ENCODE measurements at places on chromosomes 6 and 20.

DNA sequence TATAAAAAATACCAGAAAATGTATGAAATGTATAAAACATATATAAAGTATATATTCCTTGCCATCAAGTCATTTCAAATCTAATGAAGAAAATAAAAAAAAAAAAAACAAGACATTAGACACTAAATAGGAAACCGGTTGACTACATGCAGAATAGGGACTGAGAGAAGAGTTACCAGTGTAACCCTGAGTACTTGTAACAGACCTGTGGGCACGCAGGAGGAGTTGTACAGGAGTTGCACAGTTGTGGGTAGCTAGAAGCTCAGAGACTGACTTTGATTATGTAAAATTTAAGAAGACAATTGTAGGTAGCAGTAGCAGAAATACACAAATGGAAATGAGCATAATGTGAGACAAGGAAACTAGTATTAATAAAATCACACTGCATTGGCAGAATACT is 112.4 kb upstream of the DST start:
- DNase-seq, result no peak

- DNase-seq, result no peak
Measured at GRCh38 chr6:33954453-33954852, 150.7 kb upstream of the MLN start.

DNA sequence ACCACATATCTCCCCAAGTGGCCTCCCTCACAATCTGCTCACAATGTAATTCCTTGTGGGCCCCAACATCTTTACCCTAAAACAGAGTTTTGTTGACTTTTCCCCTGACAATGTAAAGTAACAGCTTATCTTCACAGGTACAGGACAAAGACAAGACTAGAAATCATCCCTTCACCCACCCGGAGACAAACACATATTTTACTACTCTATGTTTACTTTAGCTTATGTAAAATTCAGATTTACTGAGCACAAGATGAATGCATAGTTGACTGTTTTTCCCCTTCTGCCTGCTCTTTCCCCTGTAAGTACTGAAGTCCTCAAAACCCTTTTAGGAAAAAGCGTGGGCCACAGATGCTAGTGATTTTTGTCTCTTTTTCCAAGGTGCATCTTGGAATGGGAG is 61.0 kb downstream of the RPP21 start:
- no peak for DNase-seq

DNA sequence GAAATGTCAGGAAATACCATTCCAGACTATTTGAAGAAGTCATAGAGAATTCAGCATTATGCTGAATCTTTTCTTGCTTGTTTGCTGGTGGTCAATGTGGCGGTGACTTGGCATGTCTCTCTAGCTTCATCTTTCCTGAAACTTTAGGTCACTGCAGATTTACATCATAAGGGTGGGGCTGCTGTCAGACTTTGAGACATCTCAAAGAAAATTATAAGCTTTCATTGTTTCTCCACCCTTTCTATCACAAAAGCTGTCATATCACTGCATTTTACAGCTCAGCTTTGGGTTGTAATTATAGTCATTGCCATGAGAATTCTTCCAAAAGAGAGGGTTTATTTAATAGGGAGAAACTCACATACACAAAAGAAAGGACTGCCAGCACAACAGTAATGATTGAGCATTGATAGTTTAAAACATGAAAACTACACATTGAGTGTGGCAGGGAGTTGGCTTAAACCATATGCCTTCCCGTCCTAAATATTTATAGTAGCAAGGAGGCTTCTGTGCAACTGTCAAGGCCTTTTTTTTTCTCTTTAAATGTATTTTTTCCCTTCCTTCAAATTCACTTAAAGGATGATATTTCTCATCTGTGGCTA is 44.7 kb upstream of the LRRC1 start:
- no peak for DNase-seq

DNA sequence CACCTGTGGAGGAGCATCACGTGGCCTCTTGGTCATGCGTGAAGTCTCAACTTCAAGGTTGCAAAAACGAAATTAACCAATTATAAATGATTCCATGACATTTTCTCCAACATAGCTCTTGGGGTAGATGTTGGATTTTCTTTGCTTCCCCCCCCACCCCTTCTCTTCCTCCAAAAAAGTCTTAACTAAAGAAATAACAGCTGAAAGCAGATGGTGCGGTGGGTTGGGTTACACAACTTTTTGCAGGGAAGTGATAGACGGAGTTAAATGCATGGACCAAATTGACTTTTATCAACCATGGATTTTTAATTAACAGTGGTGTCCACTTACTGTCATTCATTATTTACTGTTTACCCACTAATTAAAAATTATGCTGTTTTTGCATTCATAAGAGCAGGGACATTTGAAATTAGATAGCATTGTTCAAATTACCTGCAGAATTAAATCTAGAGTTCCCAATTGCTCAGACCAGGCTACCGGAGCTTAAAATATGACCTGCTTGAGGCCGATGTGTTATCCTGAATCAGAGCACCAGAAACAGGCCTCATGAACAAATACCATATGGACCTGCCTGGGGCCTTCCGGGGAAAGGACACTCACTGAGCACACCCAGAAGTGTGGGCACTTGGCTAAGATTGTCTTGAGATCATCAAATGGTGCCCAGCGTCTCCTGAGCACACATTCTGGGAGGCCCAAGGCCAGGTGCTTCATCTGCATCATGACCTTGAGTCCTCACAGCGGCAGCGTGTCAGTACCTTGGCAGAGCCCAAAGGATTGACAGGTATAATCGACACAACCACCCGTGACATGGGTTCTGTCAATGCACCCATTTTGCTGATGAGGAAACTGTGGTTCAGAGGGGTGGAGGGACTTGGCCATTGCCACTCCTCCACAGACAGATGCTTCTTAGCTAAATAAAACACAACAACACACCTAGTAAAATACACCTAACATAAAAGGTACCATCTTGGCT is 41.5 kb downstream of the APCDD1L start:
- DNase-seq, result no peak

GRCh38 chr6:74609871-74610270 is 596.0 kb downstream of the COL12A1 start:
- no peak for DNase-seq

- no peak for DNase-seq
Measured at GRCh38 chr20:51014797-51015722, 7.8 kb downstream of the KCNG1 start.

DNA sequence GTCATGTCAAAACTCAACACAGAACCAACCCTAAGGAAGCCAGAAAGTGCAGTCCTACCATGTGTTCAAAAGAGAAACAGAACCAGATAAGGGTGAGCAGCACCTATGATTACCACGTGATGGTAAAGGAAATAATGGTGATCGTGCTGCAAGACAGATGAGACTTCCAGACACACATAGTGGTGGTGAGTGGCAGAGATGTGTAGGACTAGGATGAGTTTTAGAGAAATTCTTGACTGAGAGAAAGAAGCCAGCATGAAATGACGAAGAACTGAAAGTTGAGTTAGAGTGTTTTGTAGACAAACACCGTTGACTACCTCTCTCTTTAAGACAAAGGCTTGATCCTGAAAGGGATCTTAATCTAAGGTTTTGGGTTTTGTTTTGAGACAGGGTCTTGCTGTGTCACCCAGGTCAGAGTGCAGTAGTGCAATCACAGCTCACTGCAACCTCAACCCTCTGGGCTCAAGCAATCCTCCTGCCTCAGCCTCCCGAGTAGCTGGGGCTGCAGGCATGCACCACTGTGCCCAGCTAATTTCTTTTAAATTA is 10.6 kb upstream of the BTBD9 start:
- no peak for DNase-seq

- no peak for DNase-seq
Measured at GRCh38 chr20:37610203-37610798, 82.6 kb upstream of the BLCAP start.

GRCh38 chr6:83308833-83309232 is 115.7 kb downstream of the RWDD2A start:
- no peak for DNase-seq

- no peak for DNase-seq
Measured at GRCh38 chr6:118316796-118317384, 231.2 kb upstream of the PLN start.

- DNase-seq, result no peak
Measured at GRCh38 chr20:3930265-3931206, 41.3 kb downstream of the PANK2 start.

GRCh38 chr20:19964289-19965265 is 52.6 kb upstream of the NAA20 start:
- DNase-seq, result no peak

DNA sequence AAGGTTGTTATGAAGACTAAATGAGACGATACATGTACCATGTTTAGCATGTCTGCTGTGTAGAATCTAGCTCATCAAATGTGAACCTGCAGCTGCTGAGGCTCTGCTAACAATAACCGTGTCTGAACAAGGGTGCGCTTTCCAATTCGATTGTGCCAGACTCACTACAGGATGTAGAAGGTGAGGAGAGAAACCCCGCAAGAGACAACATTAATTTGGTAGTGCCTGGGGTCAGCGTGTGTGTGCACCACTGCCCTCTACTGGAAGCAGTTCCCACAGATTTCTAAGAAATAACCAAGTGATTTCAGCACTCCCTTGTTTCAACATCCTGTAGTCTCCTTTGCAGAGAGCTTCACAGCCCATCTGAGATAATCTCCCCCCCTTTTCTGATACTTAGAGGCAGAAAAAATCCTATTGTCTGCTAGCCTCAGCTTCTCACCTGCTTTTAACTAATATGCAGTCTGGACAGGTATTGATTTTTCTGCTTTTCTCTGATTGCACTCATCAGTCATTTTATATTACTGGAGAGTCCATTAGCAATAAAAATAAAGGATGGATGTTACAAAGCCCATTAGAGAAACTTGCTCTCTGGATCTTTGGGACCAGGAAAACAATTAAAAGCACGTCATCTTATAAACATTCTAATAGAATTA is 96.7 kb upstream of the BACH2 start:
- DNase-seq, result no peak

- no peak for DNase-seq
Measured at GRCh38 chr6:33888183-33888582, 84.4 kb upstream of the MLN start.

DNA sequence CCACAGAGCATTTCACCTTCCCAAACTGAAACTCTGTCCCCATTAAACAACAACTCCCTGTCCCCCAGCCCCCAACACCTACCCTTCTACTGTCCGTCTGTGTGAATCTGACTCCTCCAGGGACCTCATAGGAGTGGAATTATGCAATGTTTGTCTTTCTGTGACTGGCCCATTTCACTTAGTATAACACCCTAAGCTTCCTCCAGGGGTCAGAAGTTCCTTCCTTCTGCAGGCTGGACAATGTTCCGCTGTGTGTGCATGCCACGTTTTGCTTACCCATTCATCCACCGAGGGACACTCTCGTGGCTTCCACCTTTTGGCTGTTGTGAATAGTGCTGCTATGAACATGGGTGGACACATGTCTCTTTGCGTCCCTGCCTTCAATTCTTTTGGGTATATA is 37.6 kb upstream of the MPC1 start:
- DNase-seq, result no peak

DNA sequence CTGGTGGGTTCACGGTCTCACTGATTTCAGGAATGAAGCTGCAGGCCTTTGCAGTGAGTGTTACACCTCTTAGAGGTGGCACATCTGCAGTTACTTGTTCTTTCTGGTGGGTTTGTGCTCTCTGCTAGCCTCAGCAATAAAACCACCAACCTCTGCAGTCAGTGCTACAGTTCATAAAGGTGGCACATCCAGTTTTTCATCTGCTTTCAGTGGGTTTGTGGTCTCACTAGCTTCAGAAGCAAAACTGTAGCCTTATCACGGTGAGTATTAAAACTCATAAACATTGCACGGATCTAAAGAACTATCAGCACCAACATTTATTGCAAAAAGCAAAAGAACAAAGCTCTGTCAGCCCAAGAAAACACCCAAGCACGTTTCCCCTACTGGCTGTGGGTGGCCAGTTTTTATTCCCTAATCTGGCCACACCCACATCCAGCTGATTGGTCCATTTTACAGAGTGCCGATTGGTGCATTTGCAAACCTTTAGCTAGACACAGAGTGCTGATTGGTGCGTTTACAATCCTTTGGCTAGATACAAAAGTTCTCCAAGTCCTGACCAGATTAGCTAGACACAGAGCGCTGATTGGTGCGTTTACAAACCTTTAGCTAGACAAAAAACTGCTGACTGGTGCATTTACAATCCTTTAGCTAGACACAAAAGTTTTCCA is 3.4 kb upstream of the TMEM14C start:
- DNase-seq, result no peak

GRCh38 chr6:118584911-118585310 is 36.8 kb downstream of the PLN start:
- no peak for DNase-seq

- no peak for DNase-seq
Measured at GRCh38 chr6:3026791-3027626, 27.3 kb downstream of the NQO2 start.

GRCh38 chr20:7411075-7411474 is 529.2 kb downstream of the HAO1 start:
- DNase-seq, result no peak

DNA sequence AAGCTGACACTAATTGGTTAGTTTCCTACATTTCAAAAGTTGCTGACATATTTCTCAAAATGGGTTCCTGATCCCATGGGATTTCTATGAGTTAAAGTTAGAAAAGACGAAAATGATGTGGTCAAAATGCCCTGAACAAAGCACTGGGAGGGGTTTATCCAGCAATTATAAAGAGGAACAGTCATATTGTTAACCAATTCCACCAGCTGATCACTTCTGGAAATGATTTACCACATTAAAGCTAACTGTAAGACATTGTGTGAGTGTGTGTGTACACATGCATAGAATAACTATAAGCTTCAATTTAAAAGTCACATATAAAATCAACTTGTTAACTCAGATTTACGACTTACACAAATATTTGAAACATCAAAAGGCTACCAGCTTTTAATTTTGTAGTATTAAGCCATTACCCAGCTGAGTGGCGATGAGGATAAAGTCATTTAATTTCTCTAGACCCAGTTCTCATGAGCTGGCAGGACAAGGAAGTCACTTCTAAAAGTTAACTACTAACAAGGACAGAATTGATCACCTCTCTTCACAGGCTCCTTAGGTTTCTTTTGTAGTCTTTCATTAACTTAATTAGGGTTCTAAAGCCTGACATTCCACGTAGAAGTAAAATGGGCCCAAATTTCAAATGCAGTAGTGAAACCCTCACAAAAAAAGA is 40.4 kb downstream of the MAN1A1 start:
- DNase-seq, result no peak

GRCh38 chr6:52546192-52546591 is 30.7 kb downstream of the TRAM2 start:
- no peak for DNase-seq

DNA sequence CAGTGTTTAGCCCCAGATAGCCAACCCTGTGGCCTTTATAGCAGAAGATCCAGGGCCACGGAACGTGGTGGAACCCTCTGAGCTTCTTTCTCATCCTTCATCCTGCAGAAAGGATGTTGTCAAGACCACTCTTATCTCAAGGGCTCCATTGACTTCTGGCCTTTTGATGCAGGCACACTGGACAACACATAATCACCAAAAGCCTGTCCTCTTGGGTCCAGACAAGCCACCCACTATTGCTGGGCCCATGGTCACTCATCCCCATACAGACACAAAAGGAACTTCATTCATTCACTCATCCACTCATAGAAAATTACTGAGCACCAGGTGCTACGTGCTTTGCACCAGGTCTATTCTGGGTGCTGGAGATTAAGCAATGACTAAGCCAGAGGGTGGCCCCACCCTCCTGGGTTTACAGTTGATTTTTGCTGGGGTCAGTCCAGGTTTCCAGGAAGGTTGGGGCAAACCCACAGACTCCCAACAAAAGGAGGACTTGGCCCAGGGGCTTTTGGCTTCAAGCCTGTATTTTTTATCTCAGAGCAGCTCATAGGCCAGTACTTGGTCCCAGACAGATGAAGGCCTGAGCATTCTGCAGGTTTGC is 2.4 kb downstream of the CST8 start:
- no peak for DNase-seq

Measured in activated gamma-delta T cell (primary cell).